Stimulated activated CD8-positive, alpha-beta memory T cell treated with anti-CD3 and anti-CD28 coated beads, Interleukin-7, amount 100 ng/mL, for 48 hours (primary cell): ENCODE measurements at places on chromosomes 7 and 10.

GRCh38 chr10:122325235-122325634 is 49.3 kb upstream of the PLEKHA1 start:
- DNase-seq, result no peak

- DNase-seq, result no peak
These were observed 9.4 kb downstream of the ABCB5 start for GRCh38 chr7:20624666-20625385.

- DNase-seq, result no peak
These were observed 83.1 kb upstream of the SORCS3 start for GRCh38 chr10:104557966-104558365.

GRCh38 chr7:45171946-45172345 is 14.4 kb downstream of the RAMP3 start:
- no peak for DNase-seq

GRCh38 chr7:11317766-11318165 is 344.1 kb downstream of the PHF14 start:
- no peak for DNase-seq

DNA sequence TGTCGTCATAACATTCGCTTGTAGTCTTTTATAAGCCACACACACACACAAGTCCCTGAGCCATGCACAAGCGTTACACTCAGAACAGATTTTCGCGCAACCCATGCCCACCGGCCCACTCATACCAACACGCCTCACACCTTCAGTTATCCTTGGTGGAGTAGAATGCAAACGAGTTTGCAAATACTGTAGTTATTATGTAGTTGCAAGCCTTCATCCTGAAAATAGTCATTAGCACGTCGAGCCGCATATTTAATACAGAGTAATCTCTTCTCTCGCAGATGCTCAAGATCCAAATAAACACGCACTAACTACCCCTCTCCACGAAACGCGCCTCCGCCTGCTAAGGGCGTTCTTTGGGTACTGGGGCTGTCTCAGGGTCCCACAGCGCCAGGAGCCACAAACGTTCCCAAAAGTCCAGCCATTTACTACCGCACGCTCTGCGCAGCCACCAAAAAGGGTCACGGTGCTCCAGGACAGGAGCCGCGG is 1.8 kb downstream of the NKX2-3 start:
- DNase-seq, result no peak

- no peak for DNase-seq
These were observed 393.2 kb downstream of the PTPRN2 start for GRCh38 chr7:158194365-158194900.

GRCh38 chr7:107230334-107230733 is 61.5 kb downstream of the HBP1 start:
- DNase-seq, result no peak

GRCh38 chr10:132784866-132785722 is 853 bp downstream of the NKX6-2 start:
- DNase-seq, result no peak

GRCh38 chr10:112724404-112724991 is 225.5 kb upstream of the TCF7L2 start:
- no peak for DNase-seq

DNA sequence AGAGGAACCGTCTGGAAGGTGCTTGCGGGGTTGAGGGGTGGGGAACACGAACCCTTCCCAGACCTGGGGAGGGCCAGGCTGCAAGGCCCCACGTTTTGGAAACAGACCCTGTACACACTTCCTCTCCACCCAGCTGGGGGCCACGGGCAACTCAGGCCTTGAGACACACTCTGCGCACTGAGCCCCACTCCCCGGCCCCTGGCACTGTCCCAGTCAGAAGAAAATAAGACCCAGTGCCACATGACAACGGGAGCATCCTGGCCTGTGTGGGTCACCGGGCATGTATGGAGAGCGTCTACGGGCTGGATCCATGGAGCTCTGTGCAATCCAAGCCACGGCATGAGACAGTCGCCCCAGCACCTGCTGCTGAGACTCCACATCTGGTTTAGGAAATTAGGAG is 63.7 kb downstream of the CARD11 start:
- DNase-seq, result no peak
